ENCODE measurements at places on chromosomes 2 and 18. TPM values are rescaled to one million over a fixed set of nuclear protein-coding genes. Genes with fewer than 3 reads are reported as not detected.

GRCh38 chr2:33806041-33806440, 206.9 kb upstream of the FAM98A start:
- H3K27me3 ChIP-seq, result no peaks in the 10 kb centered on the region
- no peak for DNase-seq
- no peak overlapping the region for H3K4me3 ChIP-seq
- no peaks in the 10 kb centered on the region for H3K36me3 ChIP-seq
- H3K27ac ChIP-seq, result no peak overlapping the region

DNA sequence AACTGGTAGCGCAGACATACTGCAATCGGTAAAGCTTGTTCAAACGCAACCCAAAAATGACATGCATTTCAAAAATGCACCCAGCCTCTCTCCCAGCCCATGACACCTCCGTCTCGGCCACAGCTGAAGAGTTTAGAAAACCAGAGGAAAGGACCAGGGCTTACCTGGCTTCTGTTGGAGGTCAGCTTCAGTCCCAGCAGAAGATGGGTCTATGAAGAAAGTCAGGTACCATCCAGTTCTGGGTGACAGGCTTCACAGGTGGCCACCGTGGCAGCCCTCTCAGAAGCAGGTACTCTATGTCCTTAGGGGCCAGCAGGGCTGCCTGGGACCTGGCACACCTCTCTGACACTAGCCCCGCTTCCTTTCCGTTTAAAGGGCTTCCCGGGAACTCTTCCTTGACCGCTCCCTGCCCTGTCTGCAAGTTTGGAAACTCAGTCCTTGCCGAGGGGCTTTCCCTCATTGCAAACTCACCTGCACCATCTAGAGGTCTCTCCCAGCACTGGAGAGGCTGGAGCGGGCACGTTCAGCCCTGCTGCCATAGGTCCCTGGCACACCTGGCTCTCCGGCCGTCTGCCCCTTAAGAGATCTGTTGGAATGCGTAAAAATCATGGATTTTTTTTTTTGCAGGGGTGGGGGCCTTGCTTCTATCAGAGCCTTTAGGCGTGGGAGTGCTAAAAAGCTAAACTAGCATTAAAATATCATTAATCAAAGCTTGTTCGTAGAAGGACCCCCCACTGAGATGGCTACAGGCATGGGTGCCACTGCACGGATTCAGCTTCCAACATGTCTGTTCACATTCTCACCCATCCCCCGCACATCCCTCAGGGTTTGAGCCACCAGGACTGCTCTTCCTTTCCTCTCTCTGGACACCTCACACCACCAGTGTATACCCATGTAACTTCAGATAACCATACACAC, at the start of gene EDAR:
TSS of gene EDAR (minus strand) at position 425 of the 918 bp plus-strand sequence. CDS start 58,206 bp downstream, outside the sequence.
- no peak for DNase-seq
- no peaks in the 10 kb centered on the region for H3K4me1 ChIP-seq
- no peak within 1 kb of the TSS for H3K27ac ChIP-seq
- H3K27me3 ChIP-seq, result no peaks in the 10 kb centered on the region
- H3K4me3 ChIP-seq, result no peak within 1 kb of the TSS

- no peak overlapping the region for H3K4me3 ChIP-seq
- no peak for DNase-seq
- no peaks in the 10 kb centered on the region for H3K27me3 ChIP-seq
- H3K4me1 ChIP-seq, result peaks cover 19% of the 10 kb centered on the region
- no peak overlapping the region for H3K27ac ChIP-seq
Measured at GRCh38 chr2:48511849-48512470, 18.0 kb upstream of the STON1 start.

- H3K27ac ChIP-seq, result no peak overlapping the region
- H3K27me3 ChIP-seq, result no peaks in the 10 kb centered on the region
- DNase-seq, result no peak
- no peak overlapping the region for H3K4me3 ChIP-seq
Measured at GRCh38 chr2:129828792-129829191, 150.7 kb upstream of the RAB6C start.

The EVA1A gene
- not detected for total RNA-seq

The TEKT4 gene
- not detected for total RNA-seq

The OSGEPL1 gene
- total RNA-seq, result not detected

The MC4R gene
- total RNA-seq, result not detected

The HOXD9 gene
- total RNA-seq, result not detected

The KIAA2012 gene
- total RNA-seq, result 0.11 TPM

The KCNE4 gene
- total RNA-seq, result 18.3 TPM

The UGT1A8 gene
- total RNA-seq, result not detected

Data from ascending aorta (tissue), 2 donors.